ENCODE measurements at places on chromosomes 3 and 15.
A peak's percentile ranks its signal among the peaks of the same experiment; 100 is the strongest.

- DNase-seq, result no peak
Observed at GRCh38 chr3:114314282-114314681, 20.5 kb downstream of the TIGIT start.

DNA sequence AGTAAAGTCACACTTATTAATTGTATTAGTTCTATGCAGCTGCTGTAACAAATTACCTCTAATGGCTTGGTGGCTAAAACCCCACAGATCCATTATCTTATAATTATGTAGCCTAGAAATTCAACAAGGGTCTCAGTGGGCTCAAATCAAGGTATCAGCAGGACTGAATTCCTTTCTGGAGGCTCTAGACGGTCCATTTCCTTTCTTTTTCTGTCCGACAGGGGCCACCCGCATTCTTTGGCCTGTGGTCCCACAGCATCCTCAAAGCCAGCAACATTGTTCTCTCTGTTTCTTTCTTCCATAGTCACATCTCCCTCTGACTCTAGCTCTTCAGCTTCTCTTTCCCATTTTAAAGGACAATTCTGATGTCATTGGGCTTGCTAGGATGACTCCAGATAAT lies 276.3 kb upstream of the ZNF717 start:
- no peak for DNase-seq

DNA sequence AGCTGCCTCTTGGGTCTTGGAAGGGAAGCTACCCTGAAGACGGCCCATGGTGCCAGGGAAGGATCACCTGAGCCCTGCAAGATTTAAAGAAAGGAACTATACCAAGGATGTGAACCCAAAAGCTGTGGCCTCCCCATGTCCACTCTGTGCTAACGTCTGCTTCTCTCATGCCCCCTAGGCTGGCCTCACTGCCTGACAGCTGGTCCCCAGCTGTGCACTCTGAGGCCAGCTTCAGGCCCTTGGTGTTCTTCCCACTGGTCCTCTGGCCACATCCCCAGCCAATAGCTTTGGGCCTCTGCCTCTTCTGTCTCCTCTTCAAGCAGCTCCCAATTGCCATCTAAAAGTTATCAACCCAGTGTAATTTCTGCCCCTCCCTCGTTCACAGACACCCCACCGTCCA lies 5.2 kb upstream of the LRRK1 start:
- no peak for DNase-seq

DNA sequence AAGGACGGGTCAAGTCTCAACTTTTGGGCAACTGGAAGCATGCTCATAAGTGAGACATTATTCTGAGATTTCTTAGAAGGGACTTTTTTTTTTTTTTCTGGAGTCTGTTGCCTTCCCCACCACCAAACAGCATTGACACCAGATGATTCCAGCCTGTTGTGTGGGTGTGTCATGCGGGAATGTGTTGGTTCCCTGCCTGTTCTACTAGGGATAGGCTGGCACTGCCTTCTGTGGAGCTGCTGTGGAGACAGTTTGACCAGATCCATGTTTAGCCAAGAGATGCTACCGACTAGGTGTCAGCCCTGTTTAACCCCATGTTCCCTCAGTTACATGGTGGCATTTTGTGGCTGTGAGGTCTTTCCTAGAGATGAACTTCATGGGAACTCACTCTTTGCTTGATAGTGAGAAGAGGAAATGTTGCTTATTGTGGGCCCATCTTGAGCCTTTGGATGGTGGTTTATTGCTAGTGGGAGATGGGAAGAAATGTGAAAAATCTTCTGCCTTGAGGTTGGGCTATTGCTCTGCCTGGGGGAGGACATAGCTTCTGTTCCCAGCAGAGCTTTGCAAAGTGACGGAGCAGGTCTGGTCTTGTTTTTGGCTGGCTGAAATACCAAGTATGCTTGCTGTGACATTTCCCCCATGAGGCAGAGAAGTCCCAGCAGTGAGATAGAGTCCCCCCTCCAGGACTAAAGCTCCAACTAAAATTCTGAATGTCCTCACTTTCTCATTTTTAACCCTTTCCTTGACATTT lies 31.3 kb downstream of the TRAK1 start:
- DNase-seq, result no peak

DNA sequence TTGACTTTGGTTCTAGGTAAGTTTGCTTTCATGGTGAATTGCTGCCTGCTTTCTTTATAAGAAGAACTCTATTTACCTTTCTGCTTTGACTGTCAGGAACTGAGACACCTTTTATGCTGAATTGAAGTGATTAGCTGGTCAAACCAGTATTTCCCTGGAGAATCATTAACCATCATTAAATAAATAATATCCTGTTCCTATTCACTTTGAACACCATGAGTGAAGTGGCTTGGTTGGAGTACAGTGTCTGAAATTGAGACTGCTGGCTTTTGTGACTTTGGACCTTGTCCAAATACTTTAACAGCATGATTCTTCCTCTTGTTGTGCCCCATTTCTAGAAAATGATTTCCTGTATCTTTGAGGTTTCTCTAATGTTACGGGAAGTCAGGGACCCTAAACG lies 5.6 kb upstream of the TMEM62 start:
- no peak for DNase-seq

DNA sequence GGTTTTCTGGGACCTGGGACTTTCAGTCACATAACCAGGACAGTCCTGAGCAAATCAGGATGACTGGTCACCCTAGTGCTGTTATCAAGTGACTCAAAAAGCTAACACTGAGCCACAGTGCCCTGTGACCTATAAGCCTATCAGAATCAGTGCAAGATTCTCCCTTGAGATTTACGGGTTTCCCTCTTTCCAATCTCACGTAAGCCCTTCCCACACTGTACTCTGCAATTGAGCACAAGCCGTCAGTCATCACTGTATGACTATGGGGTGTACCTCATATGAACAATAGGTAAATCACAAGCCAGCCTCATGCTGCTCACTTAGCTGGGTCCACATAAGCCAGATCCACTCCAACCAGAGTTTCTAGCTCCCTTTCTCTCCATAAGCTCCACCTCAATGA lies 21.0 kb upstream of the CLDN18 start:
- DNase-seq, result no peak

DNA sequence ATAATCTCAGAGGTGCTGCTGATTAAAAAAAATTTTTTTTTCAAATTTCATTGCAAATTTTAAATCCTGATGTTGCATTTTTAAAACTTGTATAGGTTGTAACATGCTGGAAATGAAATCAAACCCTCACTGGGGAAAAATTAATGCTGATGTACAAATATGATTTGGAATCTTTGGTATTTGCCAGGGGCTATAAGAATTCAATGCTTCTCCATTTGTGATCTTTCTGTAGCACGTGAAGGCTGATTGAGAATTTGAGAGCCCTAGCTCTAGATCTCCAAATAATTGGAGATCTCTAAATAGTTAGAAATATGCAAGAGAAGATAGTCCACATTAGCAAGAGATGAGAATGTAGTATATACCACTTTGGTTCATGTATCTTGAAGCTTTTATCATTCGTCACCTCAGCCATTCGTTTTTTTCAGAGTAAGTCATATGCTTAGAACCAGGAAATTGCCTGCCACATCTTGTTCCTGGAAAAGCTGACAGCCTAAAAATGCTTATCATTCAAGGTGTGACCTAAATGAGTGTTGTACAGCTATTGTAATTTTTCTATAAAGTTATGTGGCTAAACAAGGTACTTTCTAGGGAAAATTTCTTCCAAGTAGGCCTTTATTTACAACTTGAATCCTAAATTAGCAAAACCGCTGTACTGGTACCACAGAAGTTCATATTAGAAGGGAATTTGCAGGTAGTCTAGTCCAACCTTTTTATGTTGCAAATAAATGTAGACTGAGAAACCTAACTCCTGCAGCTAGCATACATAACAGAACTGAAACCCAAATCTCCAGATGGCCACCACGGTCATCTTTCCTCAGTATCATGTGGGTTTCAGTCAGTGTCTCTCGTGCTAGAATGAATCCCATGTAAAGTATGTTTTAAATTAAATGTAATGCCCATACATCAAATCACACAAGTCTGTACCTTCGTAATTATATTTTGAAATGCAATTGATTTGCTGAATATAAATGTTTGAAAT lies 48.5 kb downstream of the FNDC3B start:
- no peak for DNase-seq

- DNase-seq, result peak; percentile 75
Observed at GRCh38 chr3:127671523-127672428, 976 bp upstream of the ABTB1 start.

- DNase-seq, result no peak
Observed at GRCh38 chr3:10506696-10507095, 1.3 kb upstream of the ATP2B2 start.

DNA sequence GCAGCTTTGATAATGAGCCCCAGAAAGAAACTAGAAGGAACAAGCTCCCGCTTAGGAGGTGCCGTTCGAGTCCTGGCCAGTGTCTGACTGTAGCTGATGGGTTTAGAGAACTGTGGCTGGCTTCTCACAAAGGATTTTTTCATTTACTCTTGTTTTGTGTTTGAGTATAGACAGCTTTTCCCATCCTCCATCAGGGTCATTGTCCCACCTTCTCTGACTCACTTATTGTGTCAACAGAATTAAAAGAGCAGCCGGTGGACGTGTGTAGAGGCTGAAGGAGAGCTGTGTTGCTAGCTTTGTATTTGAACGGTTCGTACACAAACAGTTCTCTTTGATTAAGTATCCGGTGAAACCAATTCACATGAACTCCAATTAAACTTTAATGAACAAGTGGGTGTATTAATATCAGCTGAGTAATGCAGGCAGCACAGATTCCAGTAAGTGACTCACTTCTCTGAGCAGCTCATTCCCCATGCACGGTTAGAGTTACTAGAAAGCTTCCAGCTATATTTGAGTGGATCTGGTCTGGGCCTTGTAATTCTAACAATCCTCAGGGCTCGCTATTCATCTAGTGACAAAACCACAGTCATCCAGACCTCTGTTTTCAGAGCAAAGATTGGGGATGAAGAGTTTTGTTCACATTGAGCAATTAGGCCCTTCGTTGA lies 141.0 kb downstream of the LPP start:
- no peak for DNase-seq

- DNase-seq, result no peak
Observed at GRCh38 chr15:84702961-84703482, 12.9 kb downstream of the SEC11A start.

- DNase-seq, result peak; percentile 38
Observed at GRCh38 chr15:93033434-93034045, 55.5 kb downstream of the RGMA start.

- no peak for DNase-seq
Observed at GRCh38 chr15:52521682-52522081, 7.0 kb downstream of the MYO5A start.

GRCh38 chr15:31149088-31149505 lies 47.6 kb upstream of the TRPM1 start:
- no peak for DNase-seq

DNA sequence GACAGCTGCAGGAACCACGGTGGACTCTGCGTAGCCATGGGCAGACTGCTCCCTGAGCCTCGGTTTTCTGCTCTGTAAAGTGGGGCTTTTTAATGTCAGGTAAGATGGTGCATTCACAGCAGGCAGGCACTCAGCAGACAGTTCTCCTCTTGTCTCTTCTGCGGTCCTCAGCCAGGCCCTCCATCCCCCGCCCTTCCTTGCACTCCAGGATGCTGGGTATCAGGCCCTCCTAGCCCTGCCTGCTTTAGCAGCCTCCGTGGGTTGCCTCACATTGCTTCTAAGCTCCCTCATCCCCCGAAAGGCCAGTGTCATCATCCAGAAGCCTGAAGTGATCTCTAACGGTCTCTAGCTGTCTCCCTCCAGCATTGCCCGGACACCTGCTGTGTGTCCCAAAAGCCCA lies 115.7 kb downstream of the WNT7A start:
- DNase-seq, result no peak

DNA sequence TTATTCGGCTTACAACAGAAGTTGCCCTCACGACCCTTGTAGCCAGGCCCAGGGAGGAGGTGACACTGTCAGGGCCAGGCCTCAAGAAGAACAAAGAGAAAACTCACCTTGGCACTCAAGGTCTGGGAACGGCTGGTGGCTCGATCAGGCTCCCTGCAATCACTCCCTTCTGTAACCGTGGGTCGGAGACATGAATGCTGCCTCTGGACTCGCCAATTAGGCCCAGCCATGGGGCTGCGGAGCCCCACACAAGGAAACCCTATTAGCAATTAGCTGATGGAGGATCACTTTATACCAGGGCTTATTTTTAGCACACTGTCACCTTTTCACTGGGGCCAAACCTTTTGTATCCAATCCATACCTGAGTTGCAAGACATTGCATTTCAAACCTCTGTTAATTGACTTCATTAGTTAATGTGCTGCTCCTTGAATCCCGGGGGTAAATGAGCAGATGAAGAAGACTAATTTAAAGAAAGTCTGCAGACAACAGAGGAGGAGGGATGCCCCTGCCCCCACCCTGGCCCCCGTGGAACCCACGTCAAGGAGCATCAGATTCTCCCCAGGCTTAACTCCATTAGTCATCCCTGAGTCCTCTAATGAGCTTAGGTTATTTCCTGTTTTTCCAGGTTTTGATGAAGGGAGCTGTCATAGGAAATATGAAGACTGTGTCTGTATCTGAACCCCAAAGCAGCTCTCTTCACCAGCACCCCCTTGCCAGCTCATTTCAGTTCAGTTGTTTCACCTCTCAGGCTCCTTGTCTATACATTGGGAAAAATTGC lies 255.3 kb downstream of the RORA start:
- DNase-seq, result no peak

GRCh38 chr3:71709908-71710511 lies 15.2 kb downstream of the EIF4E3 start:
- DNase-seq, result no peak

DNA sequence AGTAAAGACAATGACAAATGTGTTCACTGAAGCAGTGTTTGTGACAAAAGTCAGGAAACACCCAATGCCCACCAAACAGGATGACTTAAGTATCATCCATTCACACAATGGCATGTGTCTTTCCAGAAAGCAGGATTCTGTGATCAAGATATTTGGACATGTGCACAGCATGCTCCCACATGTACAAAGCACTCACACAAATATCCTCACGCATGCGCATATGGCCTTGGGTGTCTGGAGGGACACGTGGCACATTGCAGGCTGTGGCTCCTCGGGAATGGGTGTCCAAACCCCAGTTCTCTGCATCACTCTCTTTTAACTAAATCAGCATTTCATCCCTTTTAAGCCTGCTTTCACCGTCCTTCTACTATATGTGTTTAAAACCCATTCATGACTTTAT lies 130.5 kb downstream of the KLF13 start:
- DNase-seq, result peak; percentile 62

GRCh38 chr3:186605561-186606545 lies 7.0 kb upstream of the AHSG start:
- DNase-seq, result no peak

DNA sequence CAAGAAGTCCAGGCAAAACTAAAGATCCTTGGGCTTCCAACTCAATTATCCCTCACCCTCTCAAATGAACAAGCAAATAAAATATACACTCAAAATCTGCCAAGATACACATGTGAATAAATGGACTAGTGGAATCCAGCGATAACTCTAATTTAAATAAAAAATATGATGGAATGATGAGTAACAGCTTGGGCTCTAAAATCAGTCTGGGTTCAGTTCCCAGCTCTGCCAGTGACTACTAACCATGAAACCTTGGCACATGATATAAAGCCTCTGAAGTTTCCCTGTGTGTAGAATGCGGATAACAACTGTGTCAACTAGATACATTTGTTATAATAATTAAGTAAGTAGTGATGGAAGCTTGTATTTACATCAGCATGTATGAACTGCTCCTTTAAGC lies 81.3 kb downstream of the CADPS start:
- DNase-seq, result no peak
